Smooth muscle cell of the pulmonary artery (primary cell): ENCODE measurements at places on chromosomes 2 and 18. TPM values are rescaled to one million over a fixed set of nuclear protein-coding genes. Genes with fewer than 3 reads are reported as not detected.

The TEKT4 gene
- total RNA-seq = not detected in 2 replicates

The ASTL gene
- total RNA-seq = 0.07 TPM in 1 of 2 replicates, not detected in the other

The BMP10 gene
- not detected in 2 replicates for total RNA-seq

The CIB4 gene
- total RNA-seq = not detected in 2 replicates

The PPP1CB gene
- total RNA-seq = 142 and 165 TPM in 2 replicates

The TDRD15 gene
- not detected in 2 replicates for total RNA-seq

The CKAP2L gene
- total RNA-seq = 1.3 and 4.0 TPM in 2 replicates

The FN1 gene
- 31,457 and 31,461 TPM in 2 replicates for total RNA-seq

The GAREM1 gene
- 3.2 and 3.5 TPM in 2 replicates for total RNA-seq

The RUFY4 gene
- total RNA-seq = not detected in 2 replicates

The CYP27C1 gene
- under 0.01 and 0.13 TPM in 2 replicates for total RNA-seq

The ZNF521 gene
- total RNA-seq = 17.5 and 20.7 TPM in 2 replicates
